MCF 10A (cell line): ENCODE measurements at places on chromosomes 13 and 19.

DNA sequence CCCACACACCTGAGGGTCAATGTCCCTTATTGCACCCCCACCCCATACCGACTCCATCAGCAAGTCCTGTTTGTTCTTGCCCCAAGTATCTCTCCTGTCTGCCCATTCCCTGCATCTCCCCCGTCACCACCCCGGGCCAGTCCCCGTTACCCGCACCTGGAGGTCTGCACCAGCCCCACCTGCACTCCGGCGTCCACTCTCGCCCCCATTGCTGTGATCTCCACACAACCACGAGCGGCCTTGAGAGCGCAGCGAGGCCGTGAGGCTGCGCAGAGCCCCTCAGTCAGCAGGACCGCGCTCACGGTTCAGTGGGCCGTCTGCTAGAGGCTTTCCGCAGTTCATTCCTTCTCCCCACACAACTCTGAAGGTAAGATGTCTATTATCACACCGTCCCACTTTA is 152.8 kb downstream of the KATNAL1 start:
- no peak for DNase-seq

- no peak for DNase-seq
Measured at GRCh38 chr19:3572855-3573161, at the start of gene HMG20B. TSS of gene HMG20B (plus strand) at chr19:3572944. CDS start at chr19:3573310, 366 bp downstream.

DNA sequence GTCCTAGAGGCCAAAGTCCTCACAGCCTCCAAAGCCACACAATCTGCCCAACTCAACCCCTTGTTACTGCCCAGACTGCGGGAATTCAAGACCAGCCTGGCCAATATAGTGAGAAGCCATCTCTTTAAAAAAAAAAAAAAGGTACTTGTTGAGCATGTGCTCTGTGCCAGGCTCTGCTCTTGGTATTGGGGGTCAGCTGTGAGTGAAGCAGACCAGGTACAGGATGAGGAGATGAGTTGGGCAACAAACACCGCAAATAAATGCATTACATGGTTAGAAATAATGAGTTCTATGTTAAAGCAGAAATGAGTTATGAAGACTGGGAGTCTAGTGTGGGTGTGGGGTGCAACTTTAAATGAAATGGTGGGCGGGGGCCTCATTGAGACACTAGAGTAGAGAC is 9.9 kb downstream of the GRIK5 start:
- DNase-seq: no peak

- no peak for DNase-seq
Measured at GRCh38 chr19:15466851-15467733, 2.7 kb upstream of the RASAL3 start.

GRCh38 chr13:46382224-46382623 is 4.8 kb downstream of the RUBCNL start:
- no peak for DNase-seq

- no peak for DNase-seq
Measured at GRCh38 chr19:13207846-13208671, 57.8 kb downstream of the IER2 start.

GRCh38 chr13:86714495-86714894 is 915.3 kb upstream of the SLITRK6 start:
- no peak for DNase-seq
